ENCODE measurements at places on chromosomes 12 and 14. TPM values are rescaled to one million over a fixed set of nuclear protein-coding genes. Genes with fewer than 3 reads are reported as not detected.

The ASCL1 gene
- total RNA-seq, result not detected

The AHSA1 gene
- total RNA-seq, result 102 TPM

The CLEC12A gene
- total RNA-seq, result not detected

The NEDD1 gene
- total RNA-seq, result 48.8 TPM

The DNAL1 gene
- 7.2 TPM for total RNA-seq

The DEGS2 gene
- 1.1 TPM for total RNA-seq

The MYG1 gene
- 50.5 TPM for total RNA-seq

The BATF gene
- 1.4 TPM for total RNA-seq

The KITLG gene
- 23.4 TPM for total RNA-seq

The DLK1 gene
- not detected for total RNA-seq

The SRRM4 gene
- not detected for total RNA-seq

The MON2 gene
- total RNA-seq, result 23.7 TPM

Data from pulmonary artery endothelial cell (primary cell).